ENCODE measurements at places on chromosomes 7 and 10.

DNA sequence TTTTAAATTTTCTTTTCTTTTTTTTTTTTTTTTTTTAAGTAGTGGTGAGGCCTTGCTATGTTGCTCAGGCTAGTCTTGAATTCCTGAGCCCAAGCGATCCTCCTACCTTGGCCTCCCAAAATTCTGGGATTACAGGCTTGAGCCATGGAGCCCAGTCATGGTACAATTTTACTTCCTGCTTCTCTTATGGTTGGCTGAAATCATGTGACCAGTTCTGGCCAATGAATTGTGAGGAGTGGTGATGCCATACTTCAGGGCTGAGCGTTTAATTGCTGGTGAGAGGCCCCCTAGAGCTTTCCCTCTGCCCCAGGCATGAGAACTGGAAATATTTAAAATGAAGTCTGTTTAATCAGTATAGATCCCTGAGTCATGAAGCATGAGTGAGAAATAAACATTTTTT lies 22.2 kb upstream of the BAIAP2L1 start:
- DNase-seq = no peak

GRCh38 chr7:134916171-134916883 lies 70.0 kb upstream of the AGBL3 start:
- DNase-seq = no peak

DNA sequence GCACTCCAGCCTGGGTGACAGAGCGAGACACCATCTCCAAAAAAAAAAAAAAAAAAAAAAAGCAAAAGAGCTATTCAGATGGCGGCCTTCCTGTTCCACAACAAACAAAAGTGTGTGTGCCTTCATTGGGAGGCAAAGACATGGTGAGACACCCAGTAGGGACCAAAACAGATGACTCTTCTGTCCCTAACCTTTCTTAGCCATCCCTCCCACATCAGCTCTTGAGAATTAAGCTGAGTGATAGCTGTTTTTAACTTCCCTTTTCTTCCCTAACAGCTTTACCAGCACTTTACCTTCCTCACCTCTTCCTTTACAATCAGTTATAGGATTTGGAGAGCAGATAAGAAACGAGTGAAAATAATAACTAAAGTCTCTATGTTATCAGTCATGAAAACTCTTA lies 48.2 kb downstream of the ARMH3 start:
- DNase-seq = no peak

DNA sequence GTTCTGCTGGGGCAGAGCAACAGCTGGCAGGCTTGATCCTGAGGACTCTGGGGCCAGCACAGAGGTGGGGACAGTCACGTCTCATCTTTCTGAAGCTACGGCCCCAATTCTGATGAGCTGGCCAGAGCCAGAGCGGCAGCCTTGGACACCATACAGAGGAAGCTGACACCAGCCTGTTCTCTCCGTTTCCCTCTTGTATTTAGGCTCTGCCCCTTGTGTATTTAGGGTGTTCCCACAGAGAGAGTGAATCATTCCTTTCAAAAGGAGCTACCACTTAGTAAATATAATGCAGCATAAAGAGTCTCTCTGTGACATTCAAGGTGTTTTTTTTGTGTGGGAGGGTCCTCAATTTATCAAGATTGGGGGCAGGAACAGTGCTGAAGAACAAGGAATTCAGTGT lies 109.2 kb downstream of the ZNF248 start:
- no peak for DNase-seq

GRCh38 chr10:84837041-84837812 lies 508.8 kb downstream of the CCSER2 start:
- peak; percentile 33 for DNase-seq

GRCh38 chr7:132871419-132871818 lies 210.5 kb downstream of the CHCHD3 start:
- DNase-seq = no peak

DNA sequence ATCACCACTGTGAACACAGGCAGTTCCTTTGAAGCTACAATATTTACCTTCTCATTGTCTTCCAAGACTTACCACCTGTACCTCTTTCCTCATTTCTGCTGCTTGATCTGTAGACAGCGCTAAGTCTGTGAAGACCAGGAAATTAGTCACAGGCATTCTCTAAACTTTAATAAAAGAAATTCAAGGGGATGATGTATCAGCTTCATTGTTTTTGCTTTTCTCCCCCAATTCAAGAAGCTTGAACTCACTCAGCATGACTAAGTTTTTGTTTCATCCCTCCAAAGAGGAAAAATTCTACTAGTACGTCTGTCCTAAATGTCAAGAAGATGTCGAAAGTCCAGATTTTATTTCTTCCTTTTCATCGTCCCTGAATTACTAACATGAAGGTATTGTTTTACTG lies 75.3 kb upstream of the PPP1R9A start:
- no peak for DNase-seq
